ENCODE measurements at places on chromosomes 12 and 14. TPM values are rescaled to one million over a fixed set of nuclear protein-coding genes. Genes with fewer than 3 reads are reported as not detected.

Gene ASCL1
- polyA plus RNA-seq, result not detected

Gene PIK3C2G
- not detected for polyA plus RNA-seq

Gene RNASE3
- not detected for polyA plus RNA-seq

Gene CD163
- 0.03 TPM for polyA plus RNA-seq

Gene LRP6
- 21.0 TPM for polyA plus RNA-seq

Gene DTX1
- not detected for polyA plus RNA-seq

Gene C14orf180
- polyA plus RNA-seq, result not detected

Gene AKAP6
- 3.3 TPM for polyA plus RNA-seq
